ENCODE measurements at places on chromosomes 16 and 17. TPM values are rescaled to one million over a fixed set of nuclear protein-coding genes. Genes with fewer than 3 reads are reported as not detected.

GRCh38 chr16:60304720-60305119, 1570.6 kb upstream of the GOT2 start:
- H3K4me3 ChIP-seq: no peak overlapping the region
- H3K27me3 ChIP-seq: no peaks in the 10 kb centered on the region
- H3K36me3 ChIP-seq: no peaks in the 10 kb centered on the region
- H3K4me1 ChIP-seq: no peaks in the 10 kb centered on the region

- no peaks in the 10 kb centered on the region for H3K4me1 ChIP-seq
- peaks cover 99% of the 10 kb centered on the region for H3K36me3 ChIP-seq
- H3K4me3 ChIP-seq: no peak overlapping the region
- peak overlapping the region; percentile 53 for H3K27ac ChIP-seq
- H3K27me3 ChIP-seq: no peaks in the 10 kb centered on the region
These were observed 28.3 kb downstream of the TTC19 start for GRCh38 chr17:16027708-16028584.

DNA sequence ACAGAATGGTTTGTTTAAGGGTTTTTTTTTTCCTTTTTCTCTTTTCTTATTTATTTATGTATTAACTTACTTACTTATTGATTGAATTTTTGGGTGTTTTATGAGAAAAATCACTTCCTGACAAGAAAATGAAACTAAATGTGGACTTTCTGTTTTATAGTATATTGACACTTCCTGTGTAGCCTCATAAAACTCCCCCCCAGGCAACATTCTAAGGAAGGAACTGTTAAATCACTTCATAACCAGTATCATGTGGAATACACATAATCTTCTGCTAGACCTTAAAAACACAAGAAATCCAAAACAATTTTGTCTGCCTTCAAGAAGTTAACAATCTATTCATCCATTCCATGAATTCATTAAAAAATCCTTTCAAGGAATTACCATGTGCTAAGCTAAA, 164.1 kb upstream of the TOM1L1 start:
- H3K36me3 ChIP-seq: no peaks in the 10 kb centered on the region
- no peaks in the 10 kb centered on the region for H3K4me1 ChIP-seq

- H3K36me3 ChIP-seq: no peaks in the 10 kb centered on the region
- H3K27me3 ChIP-seq: no peaks in the 10 kb centered on the region
- DNase-seq: no peak
- H3K4me3 ChIP-seq: no peak overlapping the region
These were observed 64.5 kb downstream of the RAI1 start for GRCh38 chr17:17745476-17746455.

- H3K4me3 ChIP-seq: no peak overlapping the region
- no peaks in the 10 kb centered on the region for H3K4me1 ChIP-seq
- H3K36me3 ChIP-seq: no peaks in the 10 kb centered on the region
- peaks cover 10% of the 10 kb centered on the region for H3K27me3 ChIP-seq
These were observed 51.0 kb upstream of the MARCHF10 start for GRCh38 chr17:62859146-62859545.

- H3K4me1 ChIP-seq: no peaks in the 10 kb centered on the region
- H3K36me3 ChIP-seq: no peaks in the 10 kb centered on the region
- no peak overlapping the region for H3K27ac ChIP-seq
- peaks cover 6% of the 10 kb centered on the region for H3K27me3 ChIP-seq
These were observed 44.7 kb downstream of the FZD2 start for GRCh38 chr17:44601973-44602372.

GRCh38 chr17:80395402-80396151, 19.4 kb upstream of the ENDOV start:
- H3K4me3 ChIP-seq: no peak overlapping the region
- H3K36me3 ChIP-seq: peaks cover 53% of the 10 kb centered on the region
- H3K4me1 ChIP-seq: peaks cover 11% of the 10 kb centered on the region
- DNase-seq: no peak
- H3K27ac ChIP-seq: peak overlapping the region; percentile 72

GRCh38 chr16:80375513-80375912, 165.3 kb upstream of the DYNLRB2 start:
- no peak overlapping the region for H3K4me3 ChIP-seq
- no peaks in the 10 kb centered on the region for H3K36me3 ChIP-seq
- H3K4me1 ChIP-seq: no peaks in the 10 kb centered on the region
- no peak overlapping the region for H3K27ac ChIP-seq
- DNase-seq: no peak

DNA sequence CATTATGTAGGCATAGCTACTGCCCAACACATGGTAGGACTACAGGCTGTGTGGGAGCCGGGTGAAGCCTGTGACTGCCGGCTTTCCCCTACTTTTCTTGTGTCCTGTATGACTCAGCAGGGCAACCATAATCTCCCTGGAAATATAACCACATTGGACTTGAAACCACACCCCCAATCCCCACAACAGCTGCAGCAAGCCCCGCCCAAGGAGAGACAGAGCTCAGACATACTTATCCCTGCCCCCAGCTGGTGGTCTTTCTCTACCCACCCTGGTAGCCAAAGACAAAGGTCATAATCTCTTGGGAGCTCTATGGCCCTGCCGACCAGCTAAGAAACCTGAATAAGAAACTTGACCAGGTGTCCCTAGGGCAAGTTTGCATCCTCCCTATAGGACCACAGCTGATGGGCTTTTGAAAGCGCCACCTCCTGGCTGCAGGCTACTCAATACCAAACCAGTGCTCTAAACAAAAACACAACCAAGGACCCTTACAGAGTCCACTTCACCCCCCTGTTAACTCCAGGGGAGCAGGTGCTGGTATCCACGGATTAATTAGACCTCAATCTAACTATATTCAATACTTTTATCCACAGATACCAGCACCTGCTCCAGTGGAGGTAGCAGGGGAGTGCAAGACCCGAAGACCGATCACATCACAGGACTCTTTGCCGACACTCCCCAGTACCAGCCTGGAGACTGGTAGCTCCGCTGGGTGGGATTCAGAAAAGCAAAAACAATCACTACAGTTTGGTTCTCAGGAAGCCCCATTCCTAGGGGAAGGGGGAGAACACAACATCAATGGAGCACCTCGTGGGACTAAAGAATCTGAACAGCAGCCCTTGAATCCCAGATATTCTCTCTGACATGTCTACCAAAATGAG, 91.2 kb downstream of the IRX5 start:
- H3K27ac ChIP-seq: no peak overlapping the region
- H3K36me3 ChIP-seq: peaks cover 2% of the 10 kb centered on the region
- no peaks in the 10 kb centered on the region for H3K4me1 ChIP-seq
- no peak for DNase-seq

DNA sequence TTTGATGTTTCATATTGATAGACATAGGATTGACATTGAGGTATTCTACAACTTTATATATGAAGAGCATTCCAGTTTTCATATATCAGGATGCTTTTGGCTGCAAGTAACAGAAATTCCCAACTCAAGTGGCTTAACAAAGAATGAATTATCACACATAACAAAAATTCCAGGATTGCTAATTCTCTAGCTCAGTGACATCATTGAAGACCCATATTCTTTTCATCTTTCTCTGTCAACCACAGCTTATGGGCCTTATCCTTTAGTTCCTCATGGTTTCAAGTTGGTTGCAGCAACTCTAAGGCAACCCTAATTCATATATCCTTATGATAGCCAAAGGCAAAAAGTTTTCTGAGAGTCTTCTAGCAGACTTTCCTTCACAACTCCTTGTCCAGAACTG, 91.5 kb upstream of the HAS3 start:
- peaks cover 14% of the 10 kb centered on the region for H3K36me3 ChIP-seq
- no peak for DNase-seq
- peaks cover 2% of the 10 kb centered on the region for H3K4me1 ChIP-seq
- no peak overlapping the region for H3K27ac ChIP-seq
- H3K27me3 ChIP-seq: no peaks in the 10 kb centered on the region
- peak overlapping the region; percentile 12 for H3K4me3 ChIP-seq

- peaks cover 3% of the 10 kb centered on the region for H3K36me3 ChIP-seq
- no peak for DNase-seq
- H3K4me3 ChIP-seq: no peak overlapping the region
- H3K27me3 ChIP-seq: no peaks in the 10 kb centered on the region
- H3K27ac ChIP-seq: no peak overlapping the region
These were observed 77.1 kb upstream of the GSE1 start for GRCh38 chr16:85536073-85536410.

GRCh38 chr16:55508941-55509931, at the start of gene LPCAT2:
TSS of gene LPCAT2 (plus strand) at chr16:55509072. CDS start at chr16:55509182, 110 bp downstream.
- no peaks in the 10 kb centered on the region for H3K36me3 ChIP-seq
- peaks cover 9% of the 10 kb centered on the region for H3K4me1 ChIP-seq
- H3K27ac ChIP-seq: no peak within 1 kb of the TSS
- no peak for DNase-seq
- H3K27me3 ChIP-seq: peaks cover 27% of the 10 kb centered on the region

- H3K4me3 ChIP-seq: peak overlapping the region; percentile 53
- no peaks in the 10 kb centered on the region for H3K27me3 ChIP-seq
- peak; percentile 33 for DNase-seq
- H3K27ac ChIP-seq: peak overlapping the region; percentile 90
- H3K4me1 ChIP-seq: peaks cover 76% of the 10 kb centered on the region
These were observed 27.1 kb downstream of the CDH13 start for GRCh38 chr16:82653550-82654511.

DNA sequence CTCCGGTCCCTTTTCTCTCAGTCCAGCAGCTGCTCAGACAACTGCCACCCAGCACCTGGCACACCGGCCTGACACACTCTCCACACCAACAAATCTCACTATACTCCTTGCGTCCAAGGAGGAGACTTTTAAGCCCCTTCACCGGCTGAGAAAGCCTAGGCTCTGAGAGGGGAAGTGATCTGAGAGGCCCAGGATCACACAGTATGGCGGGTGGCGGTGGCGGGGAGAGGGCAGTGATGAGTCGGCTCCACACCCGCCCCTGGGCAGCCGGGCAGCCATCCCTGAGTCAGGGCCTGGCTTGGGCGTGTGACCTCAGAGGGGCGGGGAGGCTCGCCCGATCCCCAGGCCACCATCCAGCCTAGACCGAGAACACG, 569 bp downstream of the FLII start:
- peak; percentile 37 for DNase-seq
- H3K4me1 ChIP-seq: peaks cover 49% of the 10 kb centered on the region
- peak overlapping the region; percentile 93 for H3K27ac ChIP-seq
- no peaks in the 10 kb centered on the region for H3K27me3 ChIP-seq
- H3K4me3 ChIP-seq: peak overlapping the region; percentile 98
- no peaks in the 10 kb centered on the region for H3K36me3 ChIP-seq

DNA sequence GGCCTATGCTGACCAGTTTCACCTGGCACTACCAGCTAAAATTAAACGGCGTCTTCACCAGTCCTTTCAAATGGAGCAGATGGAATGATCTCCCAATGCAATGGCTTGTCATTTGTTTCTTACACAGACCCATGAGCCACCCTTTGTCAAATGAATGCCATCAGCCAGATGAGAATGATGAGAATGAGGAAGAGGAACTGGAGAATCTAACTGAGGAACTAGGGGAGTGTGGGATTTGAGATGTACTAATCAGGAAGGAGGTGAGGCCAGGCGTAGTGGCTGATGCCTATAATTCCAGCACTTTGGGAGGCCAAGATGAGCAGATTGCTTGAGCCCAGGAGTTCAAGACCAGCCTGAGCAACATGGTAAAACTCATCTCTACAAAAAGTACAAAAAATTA, 116.4 kb downstream of the HS3ST3A1 start:
- H3K4me1 ChIP-seq: no peaks in the 10 kb centered on the region
- peaks cover 2% of the 10 kb centered on the region for H3K36me3 ChIP-seq
- peaks cover 17% of the 10 kb centered on the region for H3K27me3 ChIP-seq
- DNase-seq: no peak
- no peak overlapping the region for H3K4me3 ChIP-seq
- H3K27ac ChIP-seq: no peak overlapping the region

DNA sequence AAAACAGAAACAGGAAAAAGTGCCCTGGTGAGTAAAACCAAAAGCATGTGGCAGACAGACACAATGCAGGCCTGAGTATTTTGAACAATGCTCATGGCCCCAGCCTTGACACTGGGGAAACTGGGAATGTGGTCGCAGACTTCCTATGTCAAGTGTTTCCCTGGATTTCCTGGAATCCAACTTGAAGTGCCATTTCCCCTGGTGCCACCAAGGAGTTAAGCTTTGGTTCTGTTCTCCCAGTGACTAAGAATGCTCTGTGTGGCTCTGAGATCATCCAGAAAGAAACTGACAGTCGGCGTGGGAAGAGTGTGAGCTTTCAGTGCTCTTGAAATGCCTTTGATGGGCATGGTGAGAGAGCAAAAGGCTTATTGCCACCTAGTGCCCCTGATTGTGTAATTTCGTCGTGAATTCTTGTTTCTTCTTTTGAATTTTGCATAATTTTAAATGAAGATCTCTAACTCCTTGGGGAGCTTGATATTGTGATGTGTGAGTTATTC, 96.0 kb downstream of the YPEL2 start:
- no peak overlapping the region for H3K4me3 ChIP-seq
- DNase-seq: no peak
- peaks cover 1% of the 10 kb centered on the region for H3K4me1 ChIP-seq
- no peaks in the 10 kb centered on the region for H3K27me3 ChIP-seq
- H3K36me3 ChIP-seq: peaks cover 2% of the 10 kb centered on the region

DNA sequence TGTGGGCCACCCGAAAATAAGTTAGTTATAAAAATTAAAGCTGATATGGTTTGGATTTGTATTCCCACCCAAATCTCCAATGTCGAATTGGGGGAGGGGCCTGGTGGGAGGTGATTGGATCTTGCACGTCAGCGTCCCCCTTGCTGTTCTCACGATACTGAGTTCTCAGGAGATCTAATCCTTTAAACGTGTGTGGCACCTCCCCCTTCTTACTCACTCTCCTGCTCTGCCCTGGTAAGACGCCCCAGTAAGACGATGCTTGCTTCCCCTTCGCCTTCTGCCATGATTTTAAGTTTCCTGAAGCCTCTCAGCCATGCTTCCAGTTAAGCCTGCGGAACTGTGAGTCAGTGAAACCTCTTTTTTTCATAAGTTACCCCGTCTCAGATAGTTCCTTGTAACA, 35.4 kb downstream of the SYCE1L start:
- no peak overlapping the region for H3K27ac ChIP-seq
- no peak for DNase-seq
- no peak overlapping the region for H3K4me3 ChIP-seq
- peaks cover 26% of the 10 kb centered on the region for H3K27me3 ChIP-seq
- H3K4me1 ChIP-seq: peaks cover 6% of the 10 kb centered on the region
- H3K36me3 ChIP-seq: no peaks in the 10 kb centered on the region

CMTM1 gene
- total RNA-seq: 3.5 TPM

DPEP2NB gene
- total RNA-seq: not detected

VMO1 gene
- 0.60 TPM for total RNA-seq

LIG3 gene
- total RNA-seq: 49.8 TPM

Data from naive thymus-derived CD8-positive, alpha-beta T cell (primary cell).